ENCODE measurements at places on chromosomes 12 and 14. TPM values are rescaled to one million over a fixed set of nuclear protein-coding genes. Genes with fewer than 3 reads are reported as not detected.

Gene PPFIA2
- not detected for total RNA-seq

Gene VASH1
- total RNA-seq = 3.3 TPM

Gene RASAL1
- total RNA-seq = 0.53 TPM

Gene CCDC177
- total RNA-seq = not detected

Gene FOXM1
- 79.7 TPM for total RNA-seq

Gene IAPP
- not detected for total RNA-seq

Gene NFKBIA
- 59.6 TPM for total RNA-seq

Gene IL23A
- 17.3 TPM for total RNA-seq

Gene HOXC12
- total RNA-seq = not detected

Gene MSI1
- total RNA-seq = not detected

Gene FAM181A
- total RNA-seq = not detected

Gene KCNA1
- not detected for total RNA-seq

Gene KDM2B
- total RNA-seq = 82.2 TPM

Gene PRKD1
- total RNA-seq = not detected

Data from activated naive CD4-positive, alpha-beta T cell treated with anti-CD3 and anti-CD28 coated beads, Interleukin-2, amount 10 ng/mL, durations not matched to agents 5 hours and 36 hours (primary cell).